Kidney capillary endothelial cell (primary cell): ENCODE measurements at places on chromosomes 6 and 20.

DNA sequence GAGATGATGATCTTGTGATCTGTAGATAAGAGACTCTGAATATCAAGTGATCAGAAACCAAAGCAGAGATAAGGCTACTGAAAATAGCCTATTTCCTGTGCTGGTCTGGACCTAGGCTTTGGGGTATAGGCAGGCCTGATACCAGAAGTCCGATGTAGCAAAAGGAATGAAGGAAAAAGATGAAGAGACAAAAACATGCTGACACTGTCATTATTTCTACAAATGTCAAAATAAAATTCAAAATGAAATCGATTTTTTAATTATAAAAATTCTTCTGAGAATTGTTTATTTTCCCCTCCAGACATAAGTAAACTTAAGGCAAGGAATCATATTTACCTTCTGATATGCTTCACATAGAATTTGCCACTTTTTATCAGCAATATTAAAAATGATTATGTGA is 252.8 kb downstream of the PRKN start:
- DNase-seq, result no peak

- DNase-seq, result no peak
Measured at GRCh38 chr6:144053601-144054000, 41.8 kb downstream of the SF3B5 start.

GRCh38 chr6:24537082-24537699 is 42.4 kb downstream of the ALDH5A1 start:
- no peak for DNase-seq

GRCh38 chr20:4869290-4870193 is 131.8 kb downstream of the SLC23A2 start:
- DNase-seq, result no peak

DNA sequence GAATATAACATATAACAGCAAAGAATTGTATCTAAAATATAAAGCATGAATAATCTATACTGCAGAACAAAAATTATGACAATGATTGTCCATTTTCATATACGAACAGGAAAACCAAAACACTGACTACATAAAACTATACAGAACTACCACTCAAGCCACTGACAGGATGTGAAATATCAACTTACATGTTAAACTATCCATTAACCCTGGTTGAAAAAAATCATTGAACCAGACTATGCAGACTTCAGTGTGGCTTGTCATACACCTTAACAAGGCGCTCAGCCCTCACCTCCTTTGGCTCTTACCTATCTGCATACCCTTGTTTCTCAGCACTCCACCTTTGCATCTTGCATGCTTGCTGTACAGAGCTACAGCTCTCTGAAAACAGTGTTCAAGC is 34.9 kb downstream of the ASCC3 start:
- DNase-seq, result no peak
